H1 (cell line): ENCODE measurements at places on chromosomes 2 and 18.

GRCh38 chr18:60358516-60358915 is 14.1 kb downstream of the MC4R start:
- H3K36me3 ChIP-seq: no peaks in the 10 kb centered on the region
- no peaks in the 10 kb centered on the region for H3K27me3 ChIP-seq
- DNase-seq: no peak
- H3K4me1 ChIP-seq: no peaks in the 10 kb centered on the region
- H3K4me3 ChIP-seq: no peak overlapping the region

DNA sequence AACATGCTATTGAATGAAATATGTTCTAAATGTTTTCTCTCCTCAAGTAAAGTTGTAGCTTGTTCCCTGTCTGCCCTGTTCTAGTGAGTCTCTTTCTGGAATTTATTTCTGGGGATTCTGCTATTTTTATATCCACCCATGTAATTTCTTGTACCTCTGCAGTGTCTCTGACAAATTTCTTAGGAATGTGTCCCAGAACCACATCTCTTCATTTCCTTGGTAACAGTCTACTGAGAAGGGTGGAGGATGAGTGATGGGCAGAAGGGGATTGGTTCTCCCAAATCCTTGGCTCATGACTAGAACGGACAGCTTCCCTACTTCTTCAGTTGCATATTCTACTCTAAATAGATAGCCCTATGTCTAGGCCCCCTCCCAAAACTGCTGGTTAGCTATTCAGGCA is 490.6 kb upstream of the LINC00305 start:
- no peak overlapping the region for H3K4me3 ChIP-seq
- H3K27me3 ChIP-seq: no peaks in the 10 kb centered on the region
- no peak for DNase-seq
- H3K4me1 ChIP-seq: no peaks in the 10 kb centered on the region

- no peaks in the 10 kb centered on the region for H3K4me1 ChIP-seq
- H3K27ac ChIP-seq: no peak overlapping the region
- H3K36me3 ChIP-seq: no peaks in the 10 kb centered on the region
- no peaks in the 10 kb centered on the region for H3K27me3 ChIP-seq
Observed at GRCh38 chr2:168669151-168669550, 133.3 kb upstream of the NOSTRIN start.

DNA sequence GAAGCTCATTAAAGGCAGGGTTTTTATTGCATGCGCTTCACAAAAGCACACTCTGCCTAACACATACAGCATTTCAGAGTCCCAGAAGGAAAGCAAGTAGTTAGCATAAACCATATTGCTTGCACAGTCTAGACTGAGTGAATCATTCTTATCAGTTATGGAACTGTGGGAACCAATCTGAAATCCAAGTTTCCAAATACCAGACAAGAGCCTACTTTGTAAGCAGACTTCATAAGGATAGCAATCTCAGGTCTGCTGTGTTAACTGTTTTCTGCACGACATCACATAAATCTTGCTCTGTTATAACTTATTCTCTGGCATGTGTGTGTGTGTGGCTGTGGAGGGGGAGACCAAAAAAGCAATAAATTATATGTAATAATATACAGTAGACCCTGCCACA is 608.1 kb upstream of the REG3G start:
- no peaks in the 10 kb centered on the region for H3K36me3 ChIP-seq
- H3K27me3 ChIP-seq: no peaks in the 10 kb centered on the region
- H3K4me3 ChIP-seq: no peak overlapping the region
- H3K4me1 ChIP-seq: no peaks in the 10 kb centered on the region

GRCh38 chr18:48996901-48997463 is 46.2 kb upstream of the SMAD7 start:
- no peak for DNase-seq
- H3K4me3 ChIP-seq: no peak overlapping the region
- H3K27me3 ChIP-seq: no peaks in the 10 kb centered on the region; the same call in 1 of the 2 replicates
- no peak overlapping the region for H3K27ac ChIP-seq
- peaks cover 9% of the 10 kb centered on the region for H3K4me1 ChIP-seq

GRCh38 chr18:67456711-67457110 is 59.8 kb downstream of the DSEL start:
- no peak overlapping the region for H3K4me3 ChIP-seq
- H3K27ac ChIP-seq: no peak overlapping the region
- H3K36me3 ChIP-seq: no peaks in the 10 kb centered on the region
- no peaks in the 10 kb centered on the region for H3K4me1 ChIP-seq
- DNase-seq: no peak

DNA sequence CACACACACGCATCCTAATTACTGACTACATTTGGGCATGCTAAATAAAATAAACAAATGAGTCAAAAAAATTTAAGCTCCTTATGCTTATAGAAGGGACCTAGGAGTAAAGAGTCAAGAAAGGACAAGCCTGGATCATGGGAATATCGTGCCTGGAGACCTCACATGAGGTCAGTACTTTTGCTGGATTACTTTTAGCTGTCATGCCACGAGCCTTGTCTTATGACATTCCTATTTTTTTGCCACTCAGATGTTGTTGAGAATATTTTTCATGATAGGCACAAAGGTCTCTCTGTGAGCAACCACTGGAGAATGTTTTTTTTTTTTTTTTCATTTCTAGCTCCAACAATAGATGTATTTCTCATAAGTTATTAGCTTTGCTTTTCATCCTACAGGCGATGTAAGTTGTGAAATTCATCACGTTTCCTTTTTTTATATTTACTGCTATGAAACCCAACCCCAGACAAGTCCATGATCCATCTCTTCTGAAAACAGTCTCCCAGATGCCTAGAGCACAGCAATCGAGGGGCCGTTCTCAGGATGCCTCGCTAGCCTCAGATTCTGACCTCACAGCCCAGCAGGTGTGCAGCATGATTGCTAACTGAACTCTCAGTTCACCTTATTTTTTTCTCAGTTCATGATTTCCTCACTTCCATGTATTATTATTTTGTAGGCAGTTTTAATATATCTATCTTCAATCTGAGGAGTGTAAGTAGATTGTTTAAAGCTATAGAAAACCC is 464.5 kb downstream of the IRS1 start:
- no peaks in the 10 kb centered on the region for H3K4me1 ChIP-seq
- no peak overlapping the region for H3K27ac ChIP-seq
- no peak overlapping the region for H3K4me3 ChIP-seq
- H3K36me3 ChIP-seq: no peaks in the 10 kb centered on the region
- no peak for DNase-seq

DNA sequence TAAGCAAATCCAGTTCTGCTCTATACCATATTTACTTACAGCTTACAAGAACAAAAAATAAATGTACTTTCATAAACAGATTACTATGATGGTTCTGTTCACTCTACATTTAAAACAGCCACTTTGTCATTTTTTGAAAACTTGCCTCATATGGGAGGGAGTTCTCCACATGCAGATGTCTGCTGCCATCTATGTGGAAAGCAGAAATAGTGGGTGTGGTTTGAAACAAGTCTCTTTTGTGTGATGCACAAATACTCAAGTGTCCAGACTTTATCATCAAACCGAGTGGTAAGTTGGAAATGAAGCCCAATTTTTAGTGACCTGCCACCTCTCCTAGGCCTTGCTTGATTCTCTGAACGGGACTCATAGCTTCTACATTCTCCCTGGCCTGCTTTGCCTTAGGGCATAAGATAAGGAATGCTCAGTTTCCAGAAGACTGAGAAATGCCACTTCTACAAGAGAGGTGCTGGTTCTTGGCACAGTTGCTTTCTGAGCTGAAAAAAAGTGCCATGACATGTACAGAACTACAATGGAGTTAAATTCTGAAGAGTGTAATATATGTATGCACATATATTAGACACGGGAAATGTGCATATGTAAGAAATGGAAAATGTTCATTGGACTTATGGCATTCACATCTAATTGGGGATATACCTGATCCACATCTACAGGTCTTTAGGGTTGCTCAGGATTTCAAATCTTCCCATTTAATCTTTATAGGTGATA is 221.0 kb downstream of the SLC8A1 start:
- DNase-seq: no peak
- H3K27ac ChIP-seq: no peak overlapping the region
- no peak overlapping the region for H3K4me3 ChIP-seq

DNA sequence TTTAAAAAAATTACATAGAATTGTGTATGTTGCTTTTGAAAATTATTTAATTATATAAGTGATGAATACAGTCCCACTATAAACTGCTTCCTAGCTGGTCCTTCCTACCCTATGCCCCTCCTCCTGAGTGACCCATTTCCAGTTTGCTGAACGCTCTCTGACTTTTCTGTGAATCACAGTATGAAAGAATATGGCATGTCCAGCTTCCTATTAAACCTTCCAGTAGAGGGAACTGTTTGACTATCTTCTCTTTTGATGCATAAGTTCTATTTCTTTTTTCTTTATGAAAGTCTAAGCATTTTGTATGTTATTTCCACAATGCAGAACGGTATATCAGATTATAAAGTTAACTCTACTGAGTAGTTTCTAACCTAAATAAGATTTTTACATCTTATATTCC is 41.3 kb downstream of the PSMG2 start:
- H3K27me3 ChIP-seq: no peaks in the 10 kb centered on the region
- H3K27ac ChIP-seq: no peak overlapping the region
- H3K4me1 ChIP-seq: no peaks in the 10 kb centered on the region
- no peaks in the 10 kb centered on the region for H3K36me3 ChIP-seq
- no peak overlapping the region for H3K4me3 ChIP-seq

DNA sequence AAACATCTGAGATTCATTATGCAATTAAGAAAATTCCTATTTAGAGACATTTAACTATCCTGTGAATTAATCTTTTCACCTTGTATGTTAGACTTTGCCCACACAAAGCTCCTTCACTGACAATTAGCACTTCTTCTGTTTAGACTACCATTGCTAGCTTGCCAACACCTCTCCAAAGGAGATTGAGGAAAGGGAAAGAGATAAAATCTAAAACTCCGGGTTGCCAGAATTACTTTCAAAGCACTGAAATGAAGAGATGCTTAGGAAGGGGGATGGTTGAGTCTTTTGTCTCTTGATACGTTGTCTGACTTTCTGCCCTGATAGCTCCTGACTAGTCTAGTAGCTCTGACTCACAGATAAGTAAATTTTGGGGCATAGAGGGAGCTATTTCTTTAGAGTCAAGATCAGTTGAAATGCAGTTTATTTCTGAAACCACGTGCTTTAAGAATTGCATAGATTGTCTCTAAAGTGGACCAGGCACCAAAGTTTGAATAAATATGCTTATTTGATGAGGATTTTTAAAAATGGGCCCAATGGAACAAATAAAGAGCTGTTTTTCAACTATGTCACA is 74.1 kb upstream of the DSEL start:
- no peaks in the 10 kb centered on the region for H3K4me1 ChIP-seq
- no peak overlapping the region for H3K4me3 ChIP-seq
- no peaks in the 10 kb centered on the region for H3K27me3 ChIP-seq
- DNase-seq: no peak

GRCh38 chr2:233707940-233708644 is 4.6 kb upstream of the UGT1A5 start:
- H3K36me3 ChIP-seq: no peaks in the 10 kb centered on the region
- H3K4me1 ChIP-seq: no peaks in the 10 kb centered on the region
- H3K27ac ChIP-seq: no peak overlapping the region
- H3K27me3 ChIP-seq: no peaks in the 10 kb centered on the region
- DNase-seq: no peak

DNA sequence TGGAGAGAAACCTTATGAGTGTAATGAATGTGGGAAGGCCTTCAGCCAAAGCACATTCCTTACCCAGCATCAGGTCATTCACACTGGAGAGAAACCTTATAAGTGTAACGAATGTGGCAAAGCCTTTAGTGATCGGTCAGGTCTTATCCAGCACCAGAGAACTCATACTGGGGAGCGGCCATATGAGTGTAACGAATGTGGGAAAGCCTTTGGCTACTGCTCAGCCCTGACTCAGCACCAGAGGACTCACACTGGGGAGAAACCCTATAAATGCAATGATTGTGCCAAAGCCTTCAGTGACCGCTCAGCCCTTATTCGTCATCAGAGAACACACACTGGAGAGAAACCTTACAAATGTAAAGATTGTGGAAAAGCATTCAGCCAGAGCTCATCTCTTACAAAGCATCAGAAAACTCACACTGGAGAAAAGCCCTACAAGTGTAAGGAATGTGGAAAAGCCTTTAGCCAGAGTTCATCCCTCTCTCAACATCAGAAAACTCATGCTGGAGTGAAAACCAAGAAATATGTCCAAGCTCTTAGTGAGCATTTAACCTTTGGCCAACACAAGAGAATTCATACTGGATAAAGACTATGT is 7.8 kb downstream of the ZNF892 start:
- no peaks in the 10 kb centered on the region for H3K27me3 ChIP-seq
- no peak overlapping the region for H3K4me3 ChIP-seq
- peaks cover 29% of the 10 kb centered on the region for H3K36me3 ChIP-seq
- H3K27ac ChIP-seq: no peak overlapping the region

DNA sequence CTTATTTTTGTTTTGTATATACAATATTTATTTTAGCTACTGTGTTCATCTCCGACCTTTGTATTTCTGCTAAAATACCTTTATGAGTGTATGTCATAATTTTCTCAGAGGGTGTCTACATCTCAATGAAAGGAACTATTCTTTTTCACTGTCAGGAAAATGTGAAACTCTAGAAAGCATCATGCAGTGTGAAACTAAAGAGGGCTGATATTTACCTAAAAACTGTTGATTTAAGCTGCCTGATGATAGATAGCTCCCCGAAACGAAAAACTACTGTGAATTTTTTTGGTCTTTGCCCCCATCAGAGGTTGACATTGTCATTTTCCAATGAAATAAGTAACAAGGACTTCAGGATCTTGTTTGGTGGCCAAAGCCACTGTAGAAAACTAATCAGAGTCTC is 38.8 kb downstream of the TMEM178A start:
- no peak overlapping the region for H3K27ac ChIP-seq
- no peak for DNase-seq
- no peaks in the 10 kb centered on the region for H3K27me3 ChIP-seq
- H3K4me3 ChIP-seq: no peak overlapping the region
- H3K36me3 ChIP-seq: peaks cover 2% of the 10 kb centered on the region; the same call in 1 of the 2 replicates
- H3K4me1 ChIP-seq: no peaks in the 10 kb centered on the region

DNA sequence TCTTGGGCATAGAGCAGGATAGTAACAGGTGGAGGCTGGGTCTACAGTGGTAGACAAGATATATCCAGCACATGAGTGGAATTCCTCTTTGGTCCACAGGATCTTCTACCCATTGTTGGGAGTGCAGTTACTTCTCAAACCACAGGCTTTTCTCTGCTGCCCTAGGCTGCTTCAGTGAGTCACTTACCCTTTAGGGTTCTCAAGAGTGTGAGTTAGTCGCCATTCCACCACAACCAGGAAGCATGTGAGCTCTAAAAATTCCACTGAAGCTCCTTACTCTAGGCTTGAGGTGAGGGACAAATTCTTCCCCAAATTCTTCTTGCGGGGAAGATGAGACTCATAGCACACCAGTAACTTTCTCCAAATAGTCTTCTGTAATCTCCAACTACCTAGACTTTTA is 189.4 kb downstream of the PLCL1 start:
- no peak overlapping the region for H3K4me3 ChIP-seq
- no peak for DNase-seq
- no peaks in the 10 kb centered on the region for H3K27me3 ChIP-seq
- no peaks in the 10 kb centered on the region for H3K36me3 ChIP-seq
- H3K27ac ChIP-seq: no peak overlapping the region

DNA sequence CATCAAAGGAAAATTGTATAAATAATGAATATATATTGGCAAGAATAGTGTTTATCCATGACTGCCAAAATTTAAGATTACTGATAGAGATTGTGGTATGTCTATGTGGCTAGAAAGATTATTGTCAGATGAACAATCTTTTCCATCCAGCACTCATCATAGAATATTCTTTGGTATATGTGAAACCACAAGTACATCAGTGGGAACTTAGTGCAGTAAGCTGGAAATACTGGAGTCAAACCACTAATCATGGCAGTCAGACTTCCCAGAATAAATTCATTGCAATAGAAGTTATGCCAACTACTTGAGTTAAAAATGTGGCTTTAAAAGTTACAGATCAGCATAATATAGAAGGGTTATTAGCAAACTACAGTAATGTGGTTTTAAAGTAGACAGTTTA is 310.3 kb downstream of the GULP1 start:
- H3K4me3 ChIP-seq: no peak overlapping the region
- H3K27ac ChIP-seq: no peak overlapping the region
- DNase-seq: no peak
- no peaks in the 10 kb centered on the region for H3K27me3 ChIP-seq
- H3K4me1 ChIP-seq: peaks cover 3% of the 10 kb centered on the region
